ENCODE measurements at places on chromosomes 16 and 17. TPM values are rescaled to one million over a fixed set of nuclear protein-coding genes. Genes with fewer than 3 reads are reported as not detected.
A peak's percentile ranks its signal among the peaks of the same experiment; 100 is the strongest.

- no peaks in the 10 kb centered on the region for H3K27me3 ChIP-seq
- H3K4me1 ChIP-seq, result peaks cover 22% of the 10 kb centered on the region
- H3K36me3 ChIP-seq, result no peaks in the 10 kb centered on the region
- no peak for DNase-seq
Measured at GRCh38 chr17:48577330-48577945, 712 bp downstream of the HOXB4 start.

- no peaks in the 10 kb centered on the region for H3K36me3 ChIP-seq
- no peak overlapping the region for H3K27ac ChIP-seq
- H3K4me1 ChIP-seq, result peaks cover 45% of the 10 kb centered on the region
- H3K4me3 ChIP-seq, result no peak overlapping the region
Measured at GRCh38 chr17:79847698-79848369, 8.6 kb upstream of the CBX4 start.

- no peak for DNase-seq
- no peaks in the 10 kb centered on the region for H3K27me3 ChIP-seq
- no peaks in the 10 kb centered on the region for H3K36me3 ChIP-seq
- peaks cover 15% of the 10 kb centered on the region for H3K4me1 ChIP-seq
Measured at GRCh38 chr16:12390644-12391043, 413.0 kb downstream of the CPPED1 start.

Gene SLC25A11
- total RNA-seq, result 75.1 TPM

GRCh38 chr16:56234737-56235136 lies 43.4 kb downstream of the GNAO1 start:
- no peak overlapping the region for H3K27ac ChIP-seq
- peaks cover 49% of the 10 kb centered on the region for H3K27me3 ChIP-seq
- no peak overlapping the region for H3K4me3 ChIP-seq

DNA sequence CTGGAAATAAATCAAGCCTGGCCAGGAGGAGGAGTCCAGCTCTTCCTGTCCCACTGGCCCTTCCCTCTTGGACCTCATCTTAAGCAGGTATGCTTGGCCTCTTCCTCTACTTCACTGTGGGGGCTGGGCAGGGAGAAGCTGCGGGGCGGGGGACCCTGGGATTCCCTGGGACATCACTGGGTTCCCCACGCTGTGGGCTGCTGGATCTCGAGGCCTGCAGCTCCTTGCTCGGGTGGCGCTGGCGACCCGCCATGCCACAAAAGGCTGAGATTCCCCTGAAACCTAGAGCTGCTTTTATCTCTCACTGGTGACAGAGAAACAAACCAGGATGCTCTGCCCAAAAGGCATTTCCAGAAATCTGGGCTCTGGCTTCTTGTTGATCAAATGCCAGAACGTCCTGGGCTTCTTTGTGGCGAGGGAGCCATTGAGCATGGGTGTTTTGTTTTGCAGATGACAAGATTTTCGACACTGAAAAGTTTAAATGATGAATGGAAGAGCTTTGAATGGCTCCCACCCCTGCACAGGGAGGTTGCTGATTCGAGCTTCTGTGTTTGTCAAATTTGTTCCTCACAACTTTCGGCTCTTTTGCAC lies 8.6 kb upstream of the PGS1 start:
- no peak overlapping the region for H3K4me3 ChIP-seq
- DNase-seq, result no peak
- H3K27ac ChIP-seq, result no peak overlapping the region
- peaks cover 9% of the 10 kb centered on the region for H3K4me1 ChIP-seq
- no peaks in the 10 kb centered on the region for H3K36me3 ChIP-seq
- no peaks in the 10 kb centered on the region for H3K27me3 ChIP-seq

Gene SEZ6L2
- 49.3 TPM for total RNA-seq

DNA sequence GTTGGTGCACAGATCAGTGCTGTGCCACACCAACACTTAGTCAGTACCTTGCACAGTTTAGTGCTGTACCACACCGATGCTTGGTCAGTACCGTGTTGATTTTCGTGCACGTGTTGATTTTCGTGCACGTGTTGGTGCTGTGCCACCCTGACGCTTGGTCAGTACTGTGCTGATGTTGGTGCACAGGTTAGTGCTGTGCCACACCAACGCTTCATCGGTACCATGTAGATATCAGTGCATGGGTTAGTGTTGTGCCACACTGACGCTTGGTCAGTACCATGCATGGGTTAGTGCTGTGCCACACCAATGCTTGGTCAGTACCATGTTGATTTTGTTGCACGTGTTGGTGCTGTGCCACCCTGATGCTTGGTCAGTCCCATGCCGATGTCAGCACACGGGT lies 103.5 kb downstream of the NPIPB11 start:
- no peaks in the 10 kb centered on the region for H3K4me1 ChIP-seq
- no peak overlapping the region for H3K27ac ChIP-seq
- H3K4me3 ChIP-seq, result no peak overlapping the region
- no peaks in the 10 kb centered on the region for H3K36me3 ChIP-seq
- DNase-seq, result no peak

Gene TMEM100
- not detected for total RNA-seq

DNA sequence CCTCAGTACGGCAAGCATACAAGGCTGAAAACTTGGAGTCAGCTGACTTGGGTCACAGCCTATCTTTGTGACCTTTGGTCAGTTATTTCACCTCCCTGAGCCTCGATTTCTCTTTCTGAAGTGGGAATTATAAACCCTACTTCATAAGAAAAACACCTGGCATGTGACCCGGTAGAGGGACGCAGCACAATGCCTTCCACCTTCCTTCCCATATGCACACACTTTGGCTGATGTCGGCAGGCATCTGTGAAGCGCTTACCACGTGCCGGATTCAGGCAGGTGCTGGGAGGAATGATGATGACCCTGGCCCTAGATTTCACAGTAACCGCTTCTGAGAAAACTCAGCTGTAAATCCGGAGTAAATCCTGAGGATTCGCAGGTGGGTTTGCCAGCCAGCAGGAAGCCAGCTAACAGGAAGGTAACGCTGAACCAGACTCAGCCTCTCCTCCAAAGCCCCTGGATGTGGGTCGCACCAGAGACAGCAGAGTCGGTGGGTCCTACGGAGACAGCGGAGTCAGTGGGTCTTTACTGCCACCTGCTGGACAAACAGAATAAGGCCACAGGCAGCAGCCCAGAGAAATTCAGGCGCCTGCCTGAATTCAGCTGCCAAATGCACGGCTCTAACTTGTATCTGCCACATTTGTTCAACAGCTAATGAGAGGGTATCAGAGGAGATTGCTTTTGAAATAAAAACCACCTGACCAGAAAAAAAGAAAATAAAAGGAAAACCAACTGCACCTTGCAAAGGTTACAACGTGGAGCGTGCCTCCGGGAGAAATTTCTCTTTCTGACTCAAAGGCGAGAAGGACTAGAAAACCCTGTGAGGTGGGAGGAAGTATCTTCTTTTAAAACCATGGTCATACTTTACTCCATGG lies 16.6 kb downstream of the COPRS start:
- peaks cover 4% of the 10 kb centered on the region for H3K4me1 ChIP-seq
- H3K4me3 ChIP-seq, result no peak overlapping the region
- no peak overlapping the region for H3K27ac ChIP-seq
- peak; percentile 27 for DNase-seq

GRCh38 chr16:12207939-12208338 lies 231.4 kb downstream of the SNX29 start:
- no peak overlapping the region for H3K4me3 ChIP-seq
- no peaks in the 10 kb centered on the region for H3K36me3 ChIP-seq
- no peaks in the 10 kb centered on the region for H3K27me3 ChIP-seq
- no peaks in the 10 kb centered on the region for H3K4me1 ChIP-seq
- DNase-seq, result no peak

Gene CA5A
- not detected for total RNA-seq

GRCh38 chr16:77148121-77148520 lies 42.9 kb upstream of the MON1B start:
- no peak overlapping the region for H3K4me3 ChIP-seq
- no peak overlapping the region for H3K27ac ChIP-seq
- H3K36me3 ChIP-seq, result no peaks in the 10 kb centered on the region
- peaks cover 1% of the 10 kb centered on the region for H3K27me3 ChIP-seq
- H3K4me1 ChIP-seq, result no peaks in the 10 kb centered on the region
